Frontal cortex (tissue), 4 donors: ENCODE measurements at places on chromosomes 7 and 10. TPM values are rescaled to one million over a fixed set of nuclear protein-coding genes. Genes with fewer than 3 reads are reported as not detected.
A peak's percentile ranks its signal among the peaks of the same experiment; 100 is the strongest.

DNA sequence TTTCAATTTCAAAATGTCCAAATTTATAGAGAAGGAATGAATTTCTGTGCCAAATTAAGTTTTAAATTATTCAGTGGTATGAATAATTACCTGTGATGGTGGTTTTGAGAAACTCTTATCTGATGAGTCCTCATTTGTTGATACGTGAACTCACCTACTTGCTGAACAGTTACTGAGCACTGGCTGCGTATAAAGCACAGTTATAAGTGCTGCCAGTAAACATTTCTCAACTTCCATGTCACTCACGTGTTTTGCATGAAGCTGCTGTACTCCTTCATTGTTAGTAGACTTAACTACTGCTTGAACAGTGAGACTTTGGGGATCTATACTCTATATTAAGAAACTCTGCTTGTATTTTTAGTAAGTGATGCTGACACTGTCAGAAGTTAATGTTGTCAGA lies 269.1 kb upstream of the FZD8 start:
- no peak for DNase-seq

- DNase-seq, result no peak
Observed at GRCh38 chr7:2698581-2699288, 10.7 kb downstream of the AMZ1 start.

Gene GLRX3
- 68.5 TPM for total RNA-seq

- peak; percentile 61 for DNase-seq
Observed at GRCh38 chr7:5282543-5283316, at the start of gene SLC29A4. Gene SLC29A4 (plus strand): TSS chr7:5282943. CDS start chr7:5287817, 4,874 bp downstream.

DNA sequence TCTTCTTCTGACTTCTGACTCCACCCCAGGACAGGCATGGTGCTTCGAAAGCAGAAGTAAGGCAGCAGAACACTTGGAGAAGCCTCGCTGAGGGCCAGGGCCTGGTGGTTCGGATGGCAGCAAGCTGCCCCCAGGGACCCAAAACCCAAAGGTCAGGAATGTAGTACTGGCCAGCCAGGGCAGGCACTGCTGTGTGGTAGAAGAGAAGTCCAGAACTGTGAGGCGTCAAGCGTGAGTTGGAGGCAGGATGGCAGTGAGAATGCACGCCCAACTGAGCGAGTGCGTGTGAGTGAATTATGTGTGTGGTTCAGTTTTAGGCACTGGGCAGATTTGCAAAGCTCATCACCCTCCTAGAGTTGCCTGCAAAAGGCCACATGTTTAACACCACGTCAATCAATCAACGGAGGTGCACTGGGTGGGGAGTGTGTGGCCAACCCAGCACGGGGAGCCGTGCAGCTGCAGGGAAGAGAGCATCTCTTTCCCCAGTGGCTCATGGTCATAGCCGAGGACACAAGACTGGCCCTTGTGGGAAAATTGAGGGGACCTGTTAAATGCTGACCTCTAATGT lies 144.3 kb downstream of the KCNMA1 start:
- no peak for DNase-seq

Gene CPED1
- total RNA-seq, result 3.3 TPM

Gene FAM3C
- 110 TPM for total RNA-seq

DNA sequence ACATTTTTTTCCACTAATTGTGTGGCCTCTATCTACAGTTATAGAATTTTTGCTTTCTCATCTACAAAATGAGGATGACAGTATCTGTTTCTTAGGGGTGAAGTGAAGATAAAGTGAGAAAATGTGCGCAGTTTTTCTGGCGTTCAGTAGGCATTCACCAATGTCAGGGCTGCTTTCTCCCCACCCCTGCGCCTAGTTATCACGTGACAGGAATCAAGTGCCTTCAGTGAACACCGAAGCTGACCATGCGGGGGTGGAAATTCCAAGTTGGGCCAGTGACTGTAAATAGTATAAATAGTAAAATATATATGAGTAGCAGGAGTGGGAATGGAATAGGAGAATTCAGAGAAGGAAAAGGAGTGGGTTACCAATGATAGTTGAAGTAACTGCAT lies 77.4 kb downstream of the TAF3 start:
- DNase-seq, result no peak

DNA sequence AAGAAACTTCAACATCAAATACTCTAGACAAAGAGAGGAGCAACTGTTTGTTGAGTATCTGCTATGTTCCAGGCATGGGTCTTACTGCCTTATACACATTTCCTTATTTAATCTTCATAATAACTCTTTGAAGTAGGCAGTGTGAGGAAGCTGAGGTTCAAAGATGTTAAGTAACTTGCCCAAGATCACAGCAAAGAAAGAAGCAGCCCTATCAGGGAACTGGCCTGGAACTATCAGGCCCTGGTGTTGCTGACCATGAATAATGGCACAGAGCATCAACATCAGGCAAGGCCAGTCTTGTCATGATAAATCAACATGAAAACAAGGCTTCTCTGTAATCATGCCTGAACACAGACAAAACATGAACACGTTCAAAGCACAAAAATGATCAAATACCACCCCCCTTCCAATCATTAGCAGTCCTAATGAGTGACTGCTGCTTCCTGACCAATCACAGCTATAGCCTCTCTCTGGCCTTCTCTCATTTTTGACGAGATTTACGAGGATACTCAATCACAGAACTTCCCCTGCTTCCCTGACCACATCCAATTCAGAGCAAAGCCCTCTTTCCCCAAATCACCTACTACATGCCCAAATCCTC lies 2.3 kb downstream of the GSDME start:
- no peak for DNase-seq

- no peak for DNase-seq
Observed at GRCh38 chr10:80908611-80909010, 370.9 kb downstream of the SH2D4B start.

- no peak for DNase-seq
Observed at GRCh38 chr10:29176845-29177832, 111.7 kb upstream of the LYZL1 start.

GRCh38 chr7:101121991-101122932 lies 4.6 kb upstream of the SERPINE1 start:
- no peak for DNase-seq

DNA sequence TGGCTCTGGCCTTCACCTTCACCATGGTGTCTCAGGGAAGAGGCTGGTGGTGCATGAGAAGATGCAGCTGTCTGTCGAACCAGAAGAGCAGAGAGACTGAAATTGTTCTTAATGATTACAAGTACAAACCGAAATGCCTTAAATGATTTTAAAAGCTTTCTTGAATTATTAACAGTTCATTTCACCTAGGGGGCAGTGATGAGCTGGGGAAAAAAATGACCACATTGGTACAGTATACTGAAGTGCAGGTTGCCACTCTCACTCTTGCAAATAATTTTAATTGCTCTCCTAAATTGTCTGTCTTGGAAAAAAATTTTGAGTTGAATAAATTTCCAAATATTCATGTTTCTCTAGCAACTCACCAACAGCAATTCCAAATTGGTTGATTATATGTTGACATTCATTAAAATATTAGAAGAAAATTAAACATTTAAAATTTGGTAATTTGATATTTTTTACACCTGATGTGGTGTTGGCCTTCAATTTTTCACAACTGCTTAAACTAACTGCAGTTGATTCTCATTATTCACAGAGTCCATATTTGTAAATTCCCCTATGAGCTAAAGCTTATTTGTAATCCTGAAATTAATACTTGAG lies 692.6 kb downstream of the ZWINT start:
- no peak for DNase-seq

DNA sequence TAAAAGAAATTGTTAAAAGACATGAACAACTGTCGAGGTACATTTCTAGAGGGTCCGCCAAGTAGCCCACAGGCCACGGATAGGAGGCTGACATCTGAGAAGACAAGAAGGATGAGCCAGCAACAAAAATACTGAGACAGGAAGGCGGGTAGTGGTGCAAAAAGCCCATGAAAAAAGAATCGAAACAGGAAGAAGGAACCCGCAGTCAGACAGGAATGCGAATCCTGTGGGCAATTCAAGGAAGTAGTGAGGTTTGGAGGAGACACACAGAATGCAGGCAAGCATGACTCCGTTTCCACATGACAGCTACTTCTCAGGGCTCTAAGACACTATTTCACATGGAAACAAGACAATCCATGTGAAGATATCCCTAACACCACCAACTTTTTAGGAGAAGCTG lies 125.2 kb downstream of the DOCK4 start:
- DNase-seq, result no peak

GRCh38 chr7:107035446-107035845 lies 9.1 kb upstream of the PRKAR2B start:
- DNase-seq, result no peak

Gene FXYD4
- total RNA-seq, result not detected

Gene LRIT1
- not detected for total RNA-seq

- DNase-seq, result no peak
Observed at GRCh38 chr10:101116754-101117153, 14.3 kb upstream of the TLX1 start.

GRCh38 chr7:50462361-50462760 lies 12.2 kb upstream of the FIGNL1 start:
- no peak for DNase-seq

DNA sequence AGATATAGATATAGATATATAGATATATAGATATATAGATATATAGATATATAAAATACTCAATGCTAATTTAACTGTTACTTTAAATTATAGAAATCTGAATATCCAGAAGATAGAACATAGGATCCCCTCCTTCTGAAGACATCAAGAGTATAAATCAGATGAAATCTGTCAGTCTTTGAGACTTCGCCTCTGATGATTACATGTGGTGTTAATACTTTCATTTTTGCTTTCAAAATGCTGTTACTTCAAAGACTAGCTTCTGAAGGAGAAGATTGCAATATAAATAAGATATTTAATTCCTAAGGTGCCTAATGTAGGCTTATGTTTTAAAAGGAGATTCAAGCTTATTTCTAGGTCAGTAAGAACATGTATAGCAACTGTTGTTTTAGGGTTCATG lies 180.4 kb downstream of the TSPAN12 start:
- no peak for DNase-seq

Gene BLVRA
- total RNA-seq, result 16.3 TPM

DNA sequence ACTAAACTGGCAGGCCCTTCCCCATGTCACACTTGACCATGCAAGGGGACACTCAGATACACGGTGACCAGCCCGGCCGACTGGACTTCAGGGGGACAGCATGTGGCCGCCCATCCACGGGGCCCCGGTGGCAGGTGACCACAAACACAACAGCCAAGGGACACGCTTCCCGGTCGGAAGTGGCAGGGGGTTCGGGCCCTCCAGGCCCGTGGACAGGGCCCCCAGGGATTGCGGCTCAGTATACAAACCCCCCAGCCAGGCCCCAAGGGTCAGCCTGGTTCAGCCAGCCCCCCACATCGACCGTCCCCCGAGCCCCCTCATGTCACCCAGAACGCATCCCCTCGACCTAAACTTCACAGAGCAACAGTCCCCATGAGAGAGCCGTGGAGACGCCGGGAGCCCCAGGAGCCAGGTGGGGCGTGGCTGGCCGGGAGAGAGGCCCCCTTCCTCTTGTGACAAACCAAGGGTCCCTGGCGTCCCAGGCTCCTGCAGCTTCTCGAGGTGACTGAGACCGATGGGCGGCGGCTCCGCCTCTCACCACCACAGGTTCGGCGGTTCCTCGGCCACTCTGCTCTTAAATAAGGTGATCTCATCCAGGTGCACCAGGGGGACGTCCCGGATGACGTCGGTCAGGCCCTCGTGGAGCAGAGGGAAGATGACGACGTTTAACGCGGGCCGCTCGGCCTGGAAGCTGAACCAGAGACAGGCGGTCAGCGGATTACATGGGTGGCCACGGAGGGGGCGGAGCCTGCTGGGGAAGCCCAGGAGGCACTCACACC lies 57.8 kb upstream of the TNRC18 start:
- no peak for DNase-seq

DNA sequence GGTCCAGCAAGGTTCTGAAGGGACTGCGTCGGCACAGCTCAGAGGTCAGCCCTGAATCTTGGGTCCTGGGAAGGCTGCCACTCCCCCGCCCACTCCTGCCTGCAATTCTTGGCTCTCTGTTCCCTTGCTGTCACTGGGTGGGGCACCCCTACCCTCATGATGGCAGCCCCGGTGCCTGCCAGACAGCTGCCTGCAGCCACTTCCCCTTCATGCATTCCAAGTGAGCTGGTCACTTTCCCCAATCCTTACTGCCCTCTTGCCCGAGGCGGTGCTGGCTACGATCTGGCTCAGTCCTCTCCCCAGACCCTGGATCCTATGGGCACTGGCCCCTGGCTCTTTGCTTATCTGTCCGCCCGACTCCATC lies 14.2 kb downstream of the MYL10 start:
- DNase-seq, result no peak

DNA sequence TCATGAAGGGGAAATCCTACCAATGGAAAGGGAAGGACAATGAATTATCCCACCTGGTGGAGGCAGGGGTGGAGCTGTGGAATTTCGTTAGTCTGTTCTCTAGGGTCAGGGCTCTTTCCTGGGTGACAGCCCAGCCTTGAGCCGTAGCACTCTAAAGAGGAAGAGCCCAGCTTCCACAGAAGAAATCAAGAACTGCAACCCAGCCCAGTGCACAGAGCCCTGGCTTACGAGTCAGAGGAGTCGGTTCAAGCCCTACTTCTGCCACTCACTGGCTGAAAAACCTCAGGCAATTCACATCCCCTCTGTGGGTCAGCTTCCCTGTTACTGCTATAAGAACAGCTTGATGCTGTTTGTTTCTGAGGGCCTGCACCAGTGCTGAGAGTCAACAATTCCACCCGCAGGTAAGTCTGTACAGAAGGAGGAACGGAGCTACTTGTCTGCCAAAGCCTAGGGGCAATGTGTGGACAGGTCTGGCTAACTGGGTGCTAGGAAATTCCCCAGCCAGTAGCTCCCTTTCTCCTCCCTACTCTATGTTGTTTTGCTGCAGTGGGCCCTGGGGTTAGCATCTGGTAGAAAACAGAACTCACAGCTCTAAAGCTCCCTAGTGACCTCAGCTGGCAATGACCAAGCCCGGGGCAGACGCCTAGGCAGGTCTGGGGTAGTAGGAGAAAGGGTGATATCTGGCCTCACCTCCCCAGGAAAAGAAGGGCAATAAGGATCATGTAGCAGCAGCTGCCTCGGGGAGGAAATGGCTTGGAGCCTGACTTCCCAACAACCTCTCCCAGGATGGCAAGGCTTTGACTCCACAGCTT lies 3.3 kb downstream of the AVPI1 start:
- no peak for DNase-seq

GRCh38 chr10:15364001-15364400 lies 7.1 kb downstream of the FAM171A1 start:
- no peak for DNase-seq

GRCh38 chr7:80614851-80615271 lies 23.6 kb upstream of the CD36 start:
- DNase-seq, result no peak

DNA sequence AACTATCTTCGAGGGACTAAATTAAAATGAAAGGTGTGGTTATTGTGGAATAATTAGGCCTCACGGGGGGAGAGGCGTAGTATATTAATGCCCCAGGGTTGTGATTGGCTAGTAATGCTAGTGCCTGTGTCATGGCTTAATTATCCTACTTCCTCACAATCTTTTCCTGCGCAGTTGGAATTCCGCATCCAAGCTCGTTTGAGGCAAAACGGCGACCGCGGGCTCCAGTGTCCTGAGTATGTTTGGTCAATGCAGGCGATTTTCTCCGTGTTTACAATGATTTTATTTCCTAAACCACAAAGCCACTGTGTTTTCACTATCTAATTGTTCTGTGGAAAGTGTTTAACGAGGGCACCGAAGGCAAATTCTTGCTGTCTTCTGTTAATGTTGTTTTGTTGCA lies 282.9 kb downstream of the CELF2 start:
- DNase-seq, result no peak

Gene CNTNAP2
- total RNA-seq, result 110 TPM

GRCh38 chr10:63294781-63295180 lies 161.7 kb downstream of the NRBF2 start:
- no peak for DNase-seq

Gene NAT16
- total RNA-seq, result 0.82 TPM

Gene NUPR2
- total RNA-seq, result not detected

Gene SUMF2
- total RNA-seq, result 91.3 TPM

GRCh38 chr10:24792638-24793037 lies 69.0 kb upstream of the ARHGAP21 start:
- DNase-seq, result no peak
